Activated CD4-positive, alpha-beta T cell treated with anti-CD3 and anti-CD28 coated beads, Interleukin-2, amount 50 U/mL, for 24 hours (primary cell): ENCODE measurements at places on chromosomes 16 and 17.
A peak's percentile ranks its signal among the peaks of the same experiment; 100 is the strongest.

DNA sequence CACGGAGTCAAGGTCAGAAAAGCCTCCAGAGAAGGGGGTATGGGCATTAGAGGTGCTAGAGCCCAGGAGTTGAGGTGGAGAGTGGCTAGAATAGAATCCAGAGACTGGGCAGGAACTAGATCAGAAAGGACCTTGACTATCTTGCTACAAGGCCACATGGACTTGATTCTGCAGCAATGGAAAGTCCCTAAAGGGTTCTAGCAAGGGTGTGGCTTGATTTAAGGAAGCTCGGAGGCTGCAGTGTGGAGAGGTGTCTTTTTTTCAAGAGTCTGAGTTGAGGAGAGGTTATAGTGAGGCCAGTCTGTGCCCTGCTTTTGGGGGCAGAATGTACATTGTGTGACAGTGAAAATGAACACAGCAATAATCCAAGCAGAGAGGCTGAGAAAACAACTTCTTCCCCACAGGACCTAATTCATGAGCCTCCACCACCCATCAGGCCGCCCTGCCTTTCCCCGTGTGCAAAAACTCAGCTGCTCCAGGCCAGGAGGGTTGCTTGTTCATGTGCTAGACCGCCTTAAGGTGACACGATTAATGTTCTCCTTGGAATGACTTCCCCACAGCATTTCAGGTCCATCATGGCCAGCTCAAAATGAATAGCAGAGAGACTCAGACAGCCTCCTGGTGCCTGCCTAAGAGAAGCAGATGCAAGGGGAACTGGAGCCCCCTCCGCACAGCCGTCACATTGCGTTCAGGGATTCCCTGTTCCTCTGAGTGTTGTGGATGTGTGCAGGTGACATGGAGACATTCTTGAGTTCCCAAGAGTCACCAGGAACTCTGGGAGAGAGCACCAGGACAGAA is 8.7 kb upstream of the BEAN1 start:
- no peak for DNase-seq

DNA sequence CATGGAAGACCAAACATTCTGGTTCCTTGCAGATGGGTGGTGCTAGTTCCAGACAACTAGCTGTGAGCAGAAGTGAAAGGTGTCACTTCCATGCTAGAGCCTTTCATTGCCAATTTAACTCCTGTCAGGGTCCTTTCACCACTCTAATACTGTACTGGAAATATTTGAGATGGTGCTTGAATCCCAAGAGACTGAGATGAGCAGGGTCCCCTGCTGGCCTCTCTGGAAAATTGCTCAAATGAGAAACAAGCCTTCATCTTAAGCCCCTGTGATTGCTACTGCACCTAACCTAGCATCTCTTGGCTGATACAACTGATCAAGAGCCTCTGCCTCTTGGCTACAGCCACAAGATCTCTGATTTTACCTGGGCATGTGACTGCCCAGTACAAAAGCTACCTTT is 7.4 kb upstream of the VAC14 start:
- DNase-seq = no peak

DNA sequence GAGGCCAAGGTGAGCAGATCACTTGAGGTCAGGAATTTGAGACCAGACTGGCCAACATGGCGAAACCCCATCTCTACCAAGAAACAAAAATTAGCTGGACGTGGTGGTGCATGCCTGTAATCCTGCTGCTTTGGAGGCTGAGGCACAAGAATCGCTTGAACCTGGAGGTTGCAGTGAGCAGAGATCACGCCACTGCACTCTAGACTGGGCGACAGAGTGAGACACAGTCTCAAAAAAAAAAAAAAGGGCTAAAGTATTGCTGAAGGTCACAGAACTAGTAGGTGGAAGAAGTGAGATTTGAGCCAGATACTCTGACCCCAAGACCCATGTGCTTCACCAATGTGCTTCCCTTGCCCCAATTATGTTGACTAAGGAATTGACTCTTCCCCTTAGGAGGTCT is 112.0 kb downstream of the NPIPB5 start:
- no peak for DNase-seq

- peak; percentile 46 for DNase-seq
Observed at GRCh38 chr16:66961065-66961744, at the start of gene CES3. CES3 (plus strand) TSS chr16:66961266; CDS start chr16:66961308, 42 bp downstream.

GRCh38 chr17:49688848-49689247 is 11.0 kb upstream of the SPOP start:
- no peak for DNase-seq

DNA sequence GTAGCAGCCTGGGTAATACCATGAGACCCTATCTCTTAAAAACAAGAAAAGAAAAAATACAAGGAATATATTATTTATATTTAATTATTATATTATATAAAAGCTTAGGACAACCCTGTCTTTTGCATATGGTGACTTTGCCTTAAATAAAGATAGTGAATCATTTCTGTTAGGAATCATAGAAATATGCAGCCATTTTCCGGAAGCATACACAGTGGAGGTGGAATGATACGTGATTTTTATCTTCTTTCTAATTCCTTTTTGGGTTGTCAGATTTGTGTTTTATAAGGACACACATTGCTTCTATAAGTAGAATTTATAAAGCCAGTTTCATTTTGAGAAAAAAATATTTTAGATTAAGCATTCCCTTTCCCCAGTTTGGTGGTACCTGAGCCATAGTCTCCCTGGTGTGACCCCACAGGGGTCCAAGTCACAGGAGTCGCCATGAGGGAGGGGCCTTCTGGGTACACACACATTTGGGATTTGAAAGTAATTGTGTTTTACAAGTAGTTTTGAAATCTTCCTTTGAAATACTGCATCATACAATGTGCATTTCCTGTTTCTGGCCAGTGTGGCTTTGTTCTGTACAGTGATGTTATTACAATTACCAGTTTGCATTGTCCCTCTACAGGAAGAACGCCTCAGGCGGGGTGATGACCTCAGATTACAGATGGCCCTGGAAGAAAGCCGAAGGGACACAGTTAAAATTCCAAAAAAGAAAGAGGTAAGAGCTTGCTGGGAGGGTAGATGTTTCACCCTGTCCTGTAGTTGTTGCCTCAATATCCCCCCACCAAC is 50.9 kb downstream of the B9D1 start:
- no peak for DNase-seq

DNA sequence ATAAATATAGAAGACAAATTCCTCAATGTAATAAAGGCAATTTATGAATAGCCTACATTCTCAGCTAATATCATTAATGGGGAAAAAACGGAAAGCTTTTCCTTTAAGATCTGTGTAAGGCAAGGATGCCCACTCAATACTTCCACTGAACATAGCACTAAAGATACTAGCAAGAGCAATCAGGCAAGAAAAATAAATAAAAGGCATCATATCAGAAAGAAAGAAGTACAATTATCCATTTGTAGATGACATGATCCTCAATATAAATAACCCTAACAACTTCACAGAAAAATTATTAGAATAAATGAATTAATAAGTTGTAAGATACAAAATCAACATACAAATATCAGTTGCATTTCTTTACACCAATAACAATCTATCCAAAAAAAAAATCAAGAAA is 37.1 kb downstream of the C16orf87 start:
- no peak for DNase-seq

GRCh38 chr17:64694207-64694606 is 32.1 kb upstream of the SMURF2 start:
- DNase-seq = no peak

GRCh38 chr17:42407289-42407836 is 15.7 kb downstream of the CAVIN1 start:
- no peak for DNase-seq

DNA sequence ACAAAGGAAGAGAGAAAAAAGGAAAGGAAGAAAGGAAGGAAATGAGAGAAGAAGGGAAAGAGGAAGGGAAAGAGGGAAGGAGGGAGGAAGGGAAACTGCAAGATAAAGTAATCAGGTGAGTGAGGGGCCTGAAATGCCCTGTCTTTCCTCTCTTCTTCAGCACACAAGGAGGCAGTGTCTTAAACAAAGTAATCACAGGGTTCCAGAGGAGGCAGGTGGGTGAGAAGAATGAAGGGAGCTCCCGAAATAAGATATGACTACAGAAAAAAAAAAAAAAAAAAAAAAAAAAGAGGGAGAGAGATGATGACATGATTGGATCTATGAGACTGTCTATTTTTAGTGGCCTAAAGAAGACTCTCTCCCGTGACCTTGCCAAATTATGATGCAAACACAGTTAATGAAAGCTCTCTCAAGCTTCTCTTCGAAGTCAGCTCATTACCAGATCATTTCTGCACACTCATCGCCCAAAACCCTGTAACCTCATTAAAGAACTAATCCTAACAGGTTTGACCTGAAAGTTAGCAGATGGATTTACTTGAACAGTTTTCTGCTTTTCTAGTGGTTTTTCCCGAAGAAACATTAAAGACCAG is 53.6 kb downstream of the CDH11 start:
- DNase-seq = no peak

GRCh38 chr17:64413513-64413912 is 22.9 kb upstream of the PECAM1 start:
- DNase-seq = no peak

DNA sequence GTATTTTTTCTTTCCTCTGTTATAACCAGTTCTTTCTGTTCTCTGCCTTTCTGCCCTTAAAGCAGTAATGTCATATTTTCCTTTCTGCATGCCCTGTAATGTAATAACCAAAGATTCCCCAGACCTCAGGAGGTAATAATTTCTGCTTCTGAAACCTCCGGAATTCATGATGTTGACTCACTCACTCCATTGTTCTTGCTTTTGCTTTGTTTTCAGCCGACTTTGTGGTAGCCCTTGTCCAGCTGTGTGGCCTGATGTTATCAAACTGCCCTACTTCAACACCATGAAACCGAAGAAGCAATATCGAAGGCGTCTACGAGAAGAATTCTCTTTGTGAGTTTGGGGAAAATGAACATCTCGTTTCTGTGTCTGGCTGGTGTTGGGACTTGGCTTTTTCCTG is 55.9 kb downstream of the CDK12 start:
- DNase-seq = no peak

DNA sequence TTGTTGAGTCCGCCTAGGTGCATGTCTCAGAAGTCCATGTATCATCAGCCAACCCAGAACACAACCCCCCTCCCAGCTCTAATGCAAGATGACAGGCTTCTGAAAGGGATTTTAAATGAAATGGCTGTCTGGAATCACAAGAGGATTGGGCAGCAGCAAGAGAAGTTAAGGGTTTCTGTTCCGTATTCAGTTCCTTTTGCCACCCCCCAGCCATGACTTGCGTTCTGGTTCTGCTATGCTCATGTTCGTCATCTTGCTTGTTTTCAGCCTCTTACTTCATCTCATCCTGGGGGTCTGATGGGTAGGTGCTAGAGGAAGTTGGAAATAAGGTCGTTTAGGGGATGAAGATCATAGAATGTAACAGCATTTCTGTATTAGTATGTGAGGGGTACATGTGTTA is 12.0 kb downstream of the MINK1 start:
- DNase-seq = no peak

DNA sequence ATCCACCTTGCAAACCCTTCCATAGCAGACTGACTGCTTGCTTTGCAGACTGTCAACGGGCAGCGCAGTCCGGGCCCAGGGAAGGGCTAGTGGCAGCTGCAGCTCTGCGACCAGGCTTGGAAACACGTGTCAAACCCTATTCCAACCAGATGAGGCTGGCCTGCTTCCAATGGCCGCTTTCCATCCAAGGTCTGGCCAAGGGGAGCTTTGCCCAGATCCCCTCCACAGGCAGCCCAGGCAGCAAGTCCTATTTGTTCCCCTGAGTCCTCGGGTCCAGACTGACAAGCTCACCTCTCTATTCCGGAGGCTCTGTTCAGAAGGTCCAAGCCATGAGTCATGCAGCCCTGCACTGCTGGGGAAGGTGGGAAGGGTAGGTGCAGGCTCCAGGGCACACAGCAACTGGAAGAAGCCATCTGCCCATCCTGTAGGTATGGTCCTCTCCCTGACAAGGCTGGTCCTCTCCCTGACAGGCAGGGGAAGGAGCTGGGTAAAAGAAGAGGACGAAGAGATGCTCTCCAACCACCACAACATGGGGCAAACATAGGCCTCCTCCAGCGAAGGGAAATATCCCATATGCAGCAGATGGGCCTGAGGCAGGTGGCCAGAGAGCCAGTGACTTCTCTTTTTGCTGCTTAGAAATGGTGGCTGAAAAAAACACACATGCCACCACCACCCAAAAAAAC is 22.6 kb upstream of the AXIN2 start:
- no peak for DNase-seq
